ENCODE measurements at places on chromosomes 12 and 14.

DNA sequence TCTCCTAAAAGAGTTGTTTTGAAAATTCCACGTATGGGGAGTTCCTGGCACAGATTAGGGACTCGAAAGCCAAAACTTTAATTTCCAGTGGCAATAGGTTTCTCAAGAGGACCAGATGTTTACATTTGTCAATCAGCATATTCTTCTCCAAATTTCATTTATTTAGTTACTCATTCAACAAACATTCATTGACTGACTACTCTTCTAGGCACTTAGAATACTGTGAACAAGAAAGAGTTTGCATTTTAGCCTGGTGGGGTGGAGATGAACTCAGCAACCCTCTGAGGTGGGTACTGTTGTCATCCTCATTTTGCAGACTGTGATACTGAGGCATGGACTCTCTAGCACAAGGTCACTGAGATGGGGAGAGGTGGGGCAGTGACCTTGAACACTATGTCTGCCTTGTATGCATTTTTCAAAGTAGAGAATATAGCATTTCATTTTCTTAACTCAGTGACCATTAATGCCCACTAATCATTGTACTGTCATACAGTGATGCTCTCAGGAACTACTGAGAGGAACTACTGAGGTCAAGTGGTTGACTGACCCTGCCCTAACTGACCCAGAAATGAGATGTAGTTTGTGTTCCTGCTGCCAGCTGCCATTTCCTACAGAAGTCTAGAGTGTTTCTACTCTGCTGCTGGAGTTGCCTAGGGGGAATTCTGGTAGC lies 2.2 kb downstream of the L3HYPDH start:
- no peak for DNase-seq

GRCh38 chr12:76032043-76032981 lies 736 bp upstream of the PHLDA1 start:
- DNase-seq, result peak; percentile 71

- no peak for DNase-seq
Measured at GRCh38 chr14:48936362-48936761, 649.8 kb downstream of the RPS29 start.

- no peak for DNase-seq
Measured at GRCh38 chr12:28640519-28640918, 450.3 kb downstream of the CCDC91 start.

DNA sequence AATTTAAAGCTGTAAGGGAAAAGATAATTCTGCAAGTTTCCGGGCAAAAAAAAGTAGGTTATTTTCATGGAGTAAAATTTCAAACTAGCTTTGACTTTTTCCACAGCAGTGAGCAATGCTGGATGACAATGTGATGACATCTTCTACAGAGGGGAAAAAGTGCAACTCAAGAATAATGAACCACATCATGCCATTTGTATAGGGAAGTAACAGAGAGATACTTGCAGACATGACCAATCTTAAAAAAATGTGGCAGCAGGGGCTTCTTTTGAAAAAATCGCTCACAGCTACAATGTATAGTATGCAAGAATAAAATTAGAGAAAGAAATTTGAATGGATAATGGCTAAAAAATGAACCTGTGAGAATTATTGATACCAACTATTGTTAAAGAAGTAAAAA lies 115.5 kb downstream of the DHRS2 start:
- no peak for DNase-seq

DNA sequence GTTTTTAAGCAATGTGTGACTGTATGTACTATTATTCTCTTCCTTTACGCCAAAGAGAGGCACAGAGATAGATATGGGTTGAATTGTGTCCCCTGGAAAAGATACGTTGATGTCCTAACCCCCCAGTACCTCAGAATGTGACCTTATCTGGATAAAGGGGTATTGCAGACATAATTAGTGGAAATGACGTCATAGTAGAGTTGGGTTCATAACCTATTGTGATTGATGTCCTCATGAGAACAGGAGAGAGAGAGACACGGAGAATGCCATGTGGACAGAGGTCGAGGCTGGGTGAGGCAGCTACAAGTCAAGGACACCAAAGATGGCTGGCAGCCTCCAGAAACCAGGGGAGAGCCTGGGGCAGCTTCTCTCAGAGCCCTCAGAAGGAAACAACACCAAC lies 376.3 kb downstream of the FUT8 start:
- DNase-seq, result no peak

DNA sequence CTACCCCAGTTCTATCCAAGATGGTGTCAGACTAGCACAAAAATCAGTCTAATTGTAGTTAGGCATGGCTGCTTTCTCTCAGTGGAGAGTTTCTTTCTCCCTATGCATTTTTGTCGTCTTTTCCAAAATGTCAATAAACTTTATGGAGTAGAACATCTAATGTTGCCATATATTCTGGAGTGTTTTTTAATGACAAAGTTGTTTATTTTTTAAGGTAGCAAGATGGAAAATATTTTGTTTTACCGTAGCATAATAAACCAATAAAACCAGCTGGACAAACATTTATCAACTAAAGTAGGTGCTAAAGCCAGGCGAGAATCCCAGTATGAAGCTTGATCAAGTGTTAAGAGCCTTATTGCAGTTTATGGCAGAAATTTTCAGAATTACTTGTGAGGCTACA lies 146.3 kb downstream of the TMTC2 start:
- no peak for DNase-seq

GRCh38 chr14:104286086-104286485 lies 147.7 kb downstream of the KIF26A start:
- no peak for DNase-seq

DNA sequence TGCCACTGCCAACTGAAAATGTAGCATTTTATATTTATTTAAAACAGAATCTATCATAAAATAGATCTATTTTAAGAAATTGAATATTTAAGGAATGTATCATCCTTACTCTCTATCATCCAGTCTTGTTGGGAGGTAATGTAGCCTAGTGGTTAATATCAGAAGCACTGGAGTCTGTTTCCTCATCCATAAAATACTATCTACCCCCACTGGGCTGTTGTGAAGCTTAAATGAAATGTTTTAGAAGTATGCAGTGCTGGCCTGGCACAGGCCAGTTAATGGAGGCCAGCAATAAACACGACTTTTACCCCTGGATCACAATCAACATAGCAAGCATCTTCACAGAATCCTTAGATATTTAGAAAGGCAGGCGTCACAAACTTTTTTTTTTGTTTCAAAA lies 188.0 kb downstream of the CAND1 start:
- no peak for DNase-seq

DNA sequence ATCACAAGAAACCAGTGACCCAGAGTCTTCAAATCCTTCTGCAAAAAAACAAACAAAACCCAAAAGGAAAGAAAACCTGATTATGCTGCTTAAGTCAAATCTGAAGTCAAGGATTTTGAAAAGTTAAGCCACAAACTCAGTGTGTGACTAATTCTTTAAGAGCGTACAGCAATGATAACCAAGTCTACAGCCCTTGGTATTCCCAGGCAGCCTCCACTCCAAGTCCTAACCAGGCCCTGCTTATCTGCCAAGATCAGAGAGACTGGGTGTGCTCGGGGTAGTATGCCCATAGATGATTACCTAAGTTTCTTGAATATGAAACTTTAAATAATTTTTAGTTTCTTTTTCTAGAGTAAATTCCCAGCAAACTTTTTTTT lies 13.1 kb downstream of the PGAM5 start:
- no peak for DNase-seq

DNA sequence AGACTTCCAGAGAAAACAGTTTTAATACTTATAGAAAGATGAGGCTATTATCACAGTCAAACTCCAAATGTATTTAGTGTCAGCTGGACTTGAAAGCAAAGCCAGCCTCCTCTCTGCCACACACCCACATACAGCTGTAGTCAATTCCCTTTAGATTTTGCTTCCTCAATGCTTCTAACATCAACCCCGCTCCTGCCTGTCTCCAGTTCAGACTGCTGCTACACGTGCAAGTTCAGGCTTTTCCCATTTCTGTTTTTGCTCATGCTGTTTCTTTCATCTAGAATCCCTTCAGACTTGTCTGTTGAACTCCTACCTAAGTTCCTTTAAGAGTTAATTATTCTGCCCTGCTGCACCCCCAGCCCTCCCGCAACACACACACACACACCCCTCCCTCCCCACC lies 380.0 kb downstream of the KCNH5 start:
- no peak for DNase-seq

GRCh38 chr14:89908712-89909450 lies 45.6 kb downstream of the EFCAB11 start:
- no peak for DNase-seq

- DNase-seq, result no peak
Measured at GRCh38 chr14:96783915-96784224, 13.3 kb upstream of the VRK1 start.

DNA sequence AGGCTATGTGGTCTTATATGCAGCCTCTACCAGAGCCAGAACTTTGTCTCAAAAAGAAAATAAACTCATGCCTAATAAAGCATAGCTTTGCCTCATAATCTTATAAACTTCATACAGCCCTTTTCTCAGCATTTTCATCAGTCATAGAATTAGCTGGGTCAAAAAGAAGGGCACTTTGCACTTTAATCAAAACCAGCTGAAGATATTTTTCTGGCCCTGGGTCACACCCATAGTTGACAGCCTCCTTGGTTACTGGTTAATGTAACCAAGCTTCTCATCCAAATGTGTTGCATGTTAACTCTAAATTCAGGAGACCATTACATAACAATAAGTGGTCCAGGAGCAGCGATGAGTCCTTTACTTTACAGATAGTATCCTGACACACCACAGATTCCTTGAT lies 558.2 kb downstream of the FLRT2 start:
- no peak for DNase-seq

DNA sequence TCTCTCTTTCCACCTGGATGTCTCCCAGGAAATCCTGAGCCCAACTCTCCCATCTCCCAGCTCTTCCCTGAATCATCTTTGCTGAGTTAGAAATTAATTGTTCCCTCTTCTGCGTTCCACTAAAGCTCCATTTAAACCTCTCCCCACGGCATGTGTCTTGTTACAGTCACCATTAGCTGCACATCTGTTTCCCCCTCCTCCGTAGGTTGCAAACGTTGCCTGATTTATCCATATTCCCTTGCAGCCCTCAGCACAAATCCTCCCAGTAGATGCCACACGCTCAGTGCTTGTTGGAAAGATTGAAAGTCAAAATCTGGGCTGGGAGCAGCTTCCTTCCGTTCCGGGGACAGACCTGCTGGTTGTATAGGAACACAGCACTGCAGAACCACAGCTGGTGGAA lies 90.4 kb downstream of the SLC24A4 start:
- DNase-seq, result no peak

Data from GM20000 (cell line).